ENCODE measurements at places on chromosomes 12 and 14. TPM values are rescaled to one million over a fixed set of nuclear protein-coding genes. Genes with fewer than 3 reads are reported as not detected.

BCL7A gene
- 9.1 TPM for total RNA-seq

ASB2 gene
- not detected for total RNA-seq

CATSPERB gene
- total RNA-seq: not detected

FOXA1 gene
- not detected for total RNA-seq

LTBP2 gene
- total RNA-seq: 243 TPM

ACOT4 gene
- 0.38 TPM for total RNA-seq

PIK3C2G gene
- total RNA-seq: 2.3 TPM

DLGAP5 gene
- 24.2 TPM for total RNA-seq

ZNF839 gene
- 9.5 TPM for total RNA-seq

PNN gene
- 16.0 TPM for total RNA-seq

RIMKLB gene
- 49.3 TPM for total RNA-seq

WNT1 gene
- total RNA-seq: not detected

ZNF84 gene
- total RNA-seq: 30.4 TPM

TMTC1 gene
- 1.2 TPM for total RNA-seq

SLC2A14 gene
- total RNA-seq: not detected

All from vein endothelial cell (primary cell).